ENCODE measurements at places on chromosomes 5 and 9.

DNA sequence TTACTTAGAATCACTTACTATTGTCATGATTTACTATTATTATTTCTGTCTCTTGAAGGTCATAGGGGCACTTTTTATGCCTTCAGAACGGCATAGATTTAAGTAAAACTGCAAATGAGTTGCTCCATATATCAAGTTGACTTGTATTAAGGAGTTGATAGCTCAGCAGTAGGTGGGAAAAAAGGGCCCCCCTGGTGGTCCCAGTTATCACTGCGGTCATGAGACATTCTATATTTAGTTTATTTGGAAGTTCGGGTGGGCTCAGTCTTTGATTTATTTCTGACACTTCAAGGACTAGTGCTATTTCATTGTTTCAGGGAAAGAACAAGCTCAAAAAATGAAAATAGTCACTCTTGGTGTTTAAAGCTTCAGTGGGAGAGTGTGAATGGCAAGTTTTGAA lies 159.3 kb downstream of the SLC24A2 start:
- no peak for DNase-seq

- no peak for DNase-seq
Measured at GRCh38 chr5:73558950-73559349, 6.5 kb downstream of the ANKRA2 start.

- no peak for DNase-seq
Measured at GRCh38 chr9:1355656-1356055, 305.5 kb downstream of the DMRT2 start.

DNA sequence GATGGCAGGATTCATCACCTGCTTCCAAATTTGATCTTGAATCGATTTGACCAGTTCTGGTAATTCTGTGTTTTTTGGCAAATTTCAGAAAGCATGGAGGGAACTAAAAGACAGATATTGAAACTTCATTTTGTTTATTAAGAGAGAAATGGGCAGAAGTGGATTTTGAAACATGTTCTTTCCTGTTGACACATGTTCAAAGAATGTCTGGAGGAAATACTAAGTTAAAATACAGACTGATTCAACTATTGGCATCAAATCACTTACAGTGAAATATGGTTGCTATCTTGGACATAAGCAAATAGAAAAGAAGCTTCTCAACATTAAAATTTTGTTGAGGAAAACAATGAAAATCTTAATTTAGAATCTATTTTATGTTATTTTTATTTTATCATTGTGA lies 19.3 kb upstream of the GZMK start:
- no peak for DNase-seq

GRCh38 chr5:59107692-59108091 lies 524.8 kb downstream of the RAB3C start:
- DNase-seq = no peak

GRCh38 chr9:121059513-121059912 lies 9.4 kb upstream of the C5 start:
- DNase-seq = no peak

DNA sequence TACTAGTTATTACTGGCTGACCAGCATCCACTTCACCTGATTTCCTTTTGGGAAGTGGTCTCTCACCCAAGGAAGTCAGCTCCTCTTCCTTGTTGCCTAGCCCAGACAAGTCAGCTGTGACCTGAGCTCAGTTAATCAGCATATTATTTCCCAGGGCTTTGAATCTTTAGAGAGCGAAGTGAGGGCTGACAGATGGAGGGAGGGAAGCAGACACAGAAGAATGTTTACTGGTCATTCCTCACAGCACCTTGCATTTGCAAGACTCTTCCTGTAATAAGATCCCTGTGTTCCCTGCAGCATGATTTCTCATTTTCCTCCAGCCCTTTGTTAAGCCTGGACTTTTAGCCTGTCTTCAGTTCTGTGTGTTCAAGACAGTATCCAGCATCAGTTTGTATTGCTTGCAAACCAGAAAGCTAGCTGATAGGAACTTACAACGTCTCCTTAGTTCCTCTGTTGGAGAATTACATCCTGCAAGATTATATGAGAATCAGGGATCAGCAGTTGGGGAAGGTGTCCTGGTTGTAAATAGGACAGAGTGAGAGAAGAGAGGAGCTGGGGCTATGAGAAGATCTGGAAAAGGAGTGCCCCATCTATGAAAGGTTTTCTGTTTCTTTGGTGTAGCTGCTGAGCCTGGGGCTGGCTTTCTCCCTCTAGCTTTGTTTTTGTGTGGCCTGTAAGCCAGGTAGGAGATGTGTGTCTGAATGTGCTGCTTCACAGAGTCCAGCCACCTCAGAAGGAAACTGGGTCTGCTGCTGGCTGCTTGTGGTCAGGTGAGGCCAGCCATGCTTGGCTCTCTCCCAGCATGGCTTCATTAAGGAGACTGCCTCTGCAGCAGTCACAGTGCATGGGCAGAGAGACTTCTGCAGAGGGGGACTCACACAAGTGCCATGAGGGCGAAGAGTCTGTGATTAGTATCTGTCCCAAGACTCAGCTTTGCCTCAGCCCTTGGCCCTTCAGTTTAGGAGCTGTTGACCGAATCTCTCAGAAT lies 50.3 kb downstream of the MAN2A1 start:
- no peak for DNase-seq

DNA sequence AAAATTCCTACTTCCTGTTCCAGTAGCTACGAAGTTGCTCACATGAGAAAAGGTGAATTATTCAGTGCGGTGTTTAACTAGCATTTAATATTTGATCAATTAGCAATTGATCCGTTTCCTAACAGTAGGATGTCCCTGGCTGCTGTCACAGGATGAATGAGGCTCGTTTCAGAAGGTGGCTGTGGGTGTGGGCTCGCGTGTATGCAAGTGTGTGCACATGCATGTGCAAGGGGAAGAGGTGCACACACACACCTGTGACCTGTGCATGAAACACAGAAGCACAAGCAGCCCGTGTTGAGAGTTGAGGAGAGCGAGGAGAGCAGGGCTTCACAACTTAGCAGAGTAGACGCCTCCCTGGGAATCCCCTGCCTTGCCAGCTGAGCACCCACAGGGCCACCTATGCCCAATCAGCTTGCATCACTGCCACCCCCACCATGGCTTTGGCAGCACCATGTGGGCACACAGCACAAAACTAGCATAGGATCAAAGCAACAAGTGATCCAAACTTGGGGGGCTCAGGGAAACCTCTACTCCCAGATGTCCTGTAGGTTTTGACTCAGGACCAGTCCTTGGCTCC lies 107.2 kb downstream of the C5orf15 start:
- DNase-seq = no peak

DNA sequence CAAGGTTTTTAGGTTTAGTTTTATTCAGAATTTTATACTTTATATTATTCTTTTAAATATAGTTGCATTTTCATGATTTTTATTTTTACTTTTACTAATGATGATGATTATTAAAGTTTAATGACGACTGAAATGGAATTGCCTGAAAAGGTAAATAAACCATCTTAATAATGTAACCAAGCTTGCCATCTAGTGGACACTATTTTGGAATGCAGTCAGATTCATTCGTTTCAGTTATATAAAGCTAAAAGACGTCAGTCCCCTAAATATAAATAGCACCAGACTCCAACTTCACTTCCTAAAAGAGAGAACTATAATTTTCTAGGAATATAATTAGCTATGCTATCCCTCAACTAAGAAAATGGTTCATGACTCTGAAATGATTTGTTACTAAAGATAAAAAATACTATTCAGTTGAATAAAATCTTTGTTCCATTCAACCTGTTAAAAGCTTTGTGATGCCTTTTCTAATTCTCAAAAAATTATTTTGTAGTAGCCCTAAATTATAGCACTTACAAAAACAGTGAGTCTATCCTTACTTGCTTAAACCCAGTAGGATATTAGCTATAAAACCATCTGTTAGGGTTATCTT lies 19.9 kb downstream of the ABITRAM start:
- DNase-seq = no peak

DNA sequence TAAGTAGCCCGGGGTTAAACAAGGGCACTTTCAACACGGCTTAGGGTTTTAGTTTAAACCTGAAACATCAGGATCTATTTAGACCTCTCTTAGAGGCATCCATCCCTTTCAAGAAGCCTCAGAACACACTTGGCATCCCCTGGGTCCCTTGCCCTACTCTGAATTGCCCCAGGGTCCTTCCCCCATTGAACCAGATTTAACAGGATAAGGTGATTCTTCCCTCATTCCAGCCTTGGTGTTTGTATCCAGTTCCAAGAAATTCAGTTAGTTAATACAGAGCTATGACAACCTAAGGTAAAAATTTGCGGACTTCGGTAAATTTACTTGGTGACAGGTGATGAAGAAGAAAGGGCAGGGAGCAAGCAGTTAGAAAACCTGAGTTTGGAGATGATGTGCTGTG lies 35.8 kb upstream of the GLIS3 start:
- DNase-seq = no peak

- no peak for DNase-seq
Measured at GRCh38 chr9:131805803-131806202, 65.9 kb upstream of the RAPGEF1 start.

DNA sequence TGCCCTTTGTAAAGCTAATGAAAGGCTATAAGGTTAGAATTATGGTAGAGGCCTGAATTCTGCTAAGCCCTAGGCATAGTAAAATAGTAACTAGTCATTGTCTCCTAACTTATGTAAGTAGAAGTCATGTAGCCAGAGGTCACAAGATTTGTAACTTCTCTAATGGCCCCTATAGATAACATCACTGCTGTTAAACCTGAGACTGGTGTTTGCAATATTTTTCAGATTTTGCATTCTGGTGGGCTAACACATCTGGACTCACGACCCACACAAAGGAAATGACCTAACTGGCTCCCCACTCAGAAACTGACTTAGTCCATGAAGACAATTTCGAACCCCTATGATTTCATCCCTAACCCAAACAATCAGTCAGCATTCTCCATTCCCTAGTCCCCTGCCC lies 37.2 kb upstream of the TTC39B start:
- DNase-seq = no peak

DNA sequence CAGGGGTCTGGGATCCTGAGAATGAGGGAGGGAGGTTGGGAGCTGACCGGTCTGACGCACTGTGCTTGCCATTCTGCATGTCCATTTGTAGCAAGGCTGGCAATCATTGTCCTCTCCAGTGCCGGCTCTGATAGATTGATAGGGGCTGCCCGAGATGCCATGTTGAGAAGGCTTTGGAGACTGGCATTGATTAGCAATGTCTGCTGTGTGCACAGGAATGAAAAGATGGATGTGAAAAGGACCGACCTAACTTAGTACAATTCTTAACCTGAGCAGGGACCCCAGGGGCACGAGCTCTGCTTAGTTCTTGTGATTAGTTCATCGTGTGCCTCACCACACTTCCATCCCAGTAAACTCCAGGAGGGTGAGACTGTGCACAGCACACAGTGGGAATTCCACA lies 17.0 kb downstream of the NEK6 start:
- no peak for DNase-seq

GRCh38 chr5:61820836-61821235 lies 485.2 kb upstream of the KIF2A start:
- DNase-seq = no peak

- DNase-seq = no peak
Measured at GRCh38 chr5:148719605-148720004, 65.3 kb upstream of the HTR4 start.

Data from activated CD4-positive, alpha-beta T cell treated with anti-CD3 and anti-CD28 coated beads, Interleukin-2, amount 50 U/mL, for 24 hours (primary cell).